SJSA1 (cell line): ENCODE measurements at places on chromosomes 4 and X. TPM values are rescaled to one million over a fixed set of nuclear protein-coding genes. Genes with fewer than 3 reads are reported as not detected.

TCEAL6 gene
- not detected in 2 replicates for total RNA-seq

DNA sequence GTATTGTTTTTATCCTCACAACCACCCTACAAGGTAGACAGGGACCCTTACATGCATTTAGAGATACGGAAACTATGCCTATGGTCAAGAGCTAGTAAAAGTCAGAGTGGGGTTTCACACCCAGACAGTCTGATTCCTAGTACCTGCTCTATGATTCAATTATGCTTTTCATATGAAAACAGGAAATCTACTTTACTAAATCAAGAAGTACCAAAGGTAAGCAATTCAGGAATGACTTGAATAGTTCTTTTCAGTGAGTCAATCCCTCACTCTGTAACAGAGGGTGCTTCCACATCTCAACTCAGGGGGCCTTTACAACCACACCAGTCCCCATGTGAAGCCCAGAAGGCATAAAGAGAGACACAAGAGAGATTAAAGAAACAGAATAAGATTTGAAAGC, 191.4 kb downstream of the PPP3CA start:
- DNase-seq = no peak

DNA sequence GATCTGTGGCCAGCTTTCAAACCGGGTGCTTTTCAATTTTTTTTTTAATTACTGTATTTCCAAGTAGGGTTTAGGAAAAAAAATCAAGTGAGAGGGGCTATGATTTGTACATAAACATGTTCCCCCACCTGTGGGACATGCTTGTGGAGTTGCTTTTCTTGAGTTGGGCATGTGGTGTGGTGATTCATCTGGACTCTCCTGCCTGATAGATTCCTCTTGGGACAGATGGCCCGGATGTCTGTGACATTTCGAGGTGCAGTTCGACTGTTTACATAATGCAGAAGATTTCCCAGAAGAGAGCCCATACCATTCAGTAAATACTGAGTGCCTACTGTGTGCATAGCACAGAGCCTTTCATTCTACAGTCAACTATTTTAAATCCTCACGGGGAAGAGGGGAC, 49.9 kb downstream of the DOCK11 start:
- DNase-seq = no peak

GPM6B gene
- total RNA-seq = not detected in 2 replicates

DNA sequence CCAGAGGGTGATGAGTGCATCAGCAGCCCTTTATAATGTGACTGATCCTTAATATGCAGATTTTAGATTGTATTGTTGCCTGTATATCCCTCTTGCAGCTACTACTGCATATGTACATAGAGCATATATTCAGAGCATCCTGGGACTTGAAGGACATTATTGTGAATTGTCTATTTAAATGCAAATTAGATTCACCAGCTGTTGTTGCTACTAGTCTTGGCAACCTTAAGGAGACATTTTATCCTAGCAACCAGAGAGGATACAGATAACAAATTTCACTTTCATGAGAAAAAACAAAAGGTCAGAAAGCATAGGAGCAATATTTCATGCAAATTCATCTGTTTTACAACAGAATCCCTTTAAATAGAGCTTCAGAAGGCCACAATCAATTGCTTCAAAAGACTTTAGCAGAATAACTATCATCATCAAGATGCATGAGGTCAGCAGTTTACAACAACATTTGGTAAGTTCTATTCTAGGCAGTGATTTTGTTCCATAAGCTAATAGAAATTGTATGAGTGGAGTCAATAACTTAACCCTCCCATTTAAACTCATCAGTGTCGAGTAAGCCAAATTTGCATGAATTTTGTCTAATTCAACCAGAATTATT, 148.6 kb downstream of the GC start:
- no peak for DNase-seq

DNA sequence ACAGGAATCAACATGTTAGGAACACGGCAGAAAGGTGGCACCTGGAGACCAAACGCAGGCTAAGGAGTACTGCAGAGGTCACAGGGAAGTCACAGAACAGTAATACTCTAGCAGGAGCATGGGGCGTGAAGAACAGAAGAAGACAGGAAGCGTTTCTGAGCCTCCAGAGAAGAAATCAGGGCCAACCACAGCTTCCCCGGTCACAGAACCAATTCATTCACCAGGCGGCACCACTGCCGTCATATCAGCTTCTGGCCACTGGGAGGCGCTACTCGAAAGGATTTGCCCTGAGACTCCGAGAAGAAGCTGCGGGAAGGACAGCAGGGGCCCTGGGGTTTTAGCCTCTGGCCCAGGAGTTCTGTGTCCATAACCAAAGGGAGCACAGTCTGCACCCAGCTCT, 78.0 kb upstream of the DRD5 start:
- DNase-seq = peak; percentile 52

DNA sequence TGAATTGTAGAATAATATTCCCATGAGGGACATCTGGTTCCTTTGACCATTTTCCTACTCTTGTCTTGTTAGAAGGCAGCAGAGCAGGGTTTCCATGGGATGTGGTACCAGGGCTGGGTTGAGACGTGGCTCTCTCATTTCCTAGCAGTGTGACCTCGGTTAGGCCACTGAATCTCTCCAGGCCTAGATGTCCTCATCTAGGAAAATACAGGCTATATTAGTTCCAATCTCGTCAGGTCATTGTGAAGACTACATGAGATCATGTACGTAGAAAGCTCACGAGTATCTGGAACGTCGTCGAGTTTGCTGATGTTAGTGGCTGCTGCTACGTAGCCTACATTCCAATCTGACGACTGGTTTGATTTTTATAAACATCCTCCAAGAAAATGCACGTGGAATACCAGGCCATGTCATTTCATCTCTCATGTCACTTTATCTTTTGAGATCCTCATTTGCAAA, 278.2 kb upstream of the GATB start:
- DNase-seq = no peak

ADGRL3 gene
- not detected in 2 replicates for total RNA-seq

DNA sequence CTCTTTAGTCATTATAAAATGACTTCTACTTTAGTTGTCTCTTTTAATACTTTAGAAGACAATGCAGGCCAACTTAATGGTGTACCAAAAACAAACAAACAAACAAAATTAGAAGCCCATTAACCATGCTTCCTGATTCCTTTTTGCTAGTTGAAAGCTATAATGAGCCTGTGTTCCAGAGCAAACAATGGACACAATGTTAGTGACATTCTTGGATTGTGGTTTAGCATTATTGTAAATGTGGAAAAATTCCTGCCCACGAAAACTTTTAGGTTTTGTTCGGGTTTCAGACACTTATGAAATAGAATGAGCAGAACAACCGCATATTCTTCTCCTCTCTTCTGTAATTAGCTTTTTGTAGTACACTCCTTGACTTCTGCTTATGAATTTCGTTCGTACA, 1682.7 kb upstream of the PCDH7 start:
- DNase-seq = no peak
